ENCODE measurements at places on chromosomes 5 and 9.

DNA sequence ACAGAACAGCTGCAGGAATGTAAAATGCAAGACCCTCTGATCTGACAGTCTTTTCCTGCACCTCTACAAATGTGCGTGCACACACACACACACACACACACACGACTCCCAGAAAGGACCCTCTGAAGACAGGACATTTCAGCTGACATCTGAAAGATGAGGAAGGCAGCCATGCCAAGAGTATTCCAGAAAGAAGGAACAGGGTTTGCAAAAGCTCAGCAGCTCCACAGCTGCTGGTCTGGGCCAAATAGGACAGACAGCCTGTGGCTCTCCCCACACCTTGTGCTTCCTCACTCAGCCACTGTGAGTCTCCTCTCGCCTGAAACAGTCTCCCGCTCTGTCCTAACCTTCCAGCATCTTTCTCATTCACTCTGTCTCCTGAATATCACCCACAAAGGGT lies 189.0 kb downstream of the PALM2AKAP2 start:
- no peak for DNase-seq

DNA sequence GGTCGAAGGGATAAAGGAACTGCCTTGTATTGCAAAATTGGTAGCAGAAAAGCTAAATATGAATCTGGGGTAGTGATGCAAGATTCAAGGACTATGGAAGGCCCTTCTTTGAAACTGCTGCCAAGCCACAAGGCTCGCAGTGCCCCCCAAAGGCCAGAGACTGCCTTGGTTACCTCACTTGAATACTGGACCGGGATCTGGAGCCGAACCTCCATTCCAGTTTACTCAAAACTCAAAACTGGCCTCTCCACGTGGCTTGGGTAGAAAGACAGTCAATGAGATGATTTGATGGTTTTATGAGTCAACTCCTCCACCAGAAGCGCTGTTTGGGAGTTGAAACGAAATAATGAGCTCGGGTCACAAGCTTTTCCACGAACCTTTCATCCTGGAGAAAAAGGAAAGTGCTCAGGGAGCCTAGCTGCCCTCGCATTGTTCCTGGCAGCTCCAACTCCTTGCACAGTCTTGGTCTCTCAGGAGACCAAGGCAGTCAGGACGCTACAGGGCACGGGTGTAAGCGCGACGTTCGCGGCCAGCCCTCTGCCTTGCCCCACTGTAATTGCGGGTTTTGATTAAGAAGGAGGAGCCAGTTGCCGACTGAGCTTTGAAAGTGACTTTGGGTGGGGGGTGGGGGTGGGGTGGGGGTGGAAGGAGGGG lies 2.8 kb downstream of the ST8SIA4 start:
- DNase-seq = no peak

DNA sequence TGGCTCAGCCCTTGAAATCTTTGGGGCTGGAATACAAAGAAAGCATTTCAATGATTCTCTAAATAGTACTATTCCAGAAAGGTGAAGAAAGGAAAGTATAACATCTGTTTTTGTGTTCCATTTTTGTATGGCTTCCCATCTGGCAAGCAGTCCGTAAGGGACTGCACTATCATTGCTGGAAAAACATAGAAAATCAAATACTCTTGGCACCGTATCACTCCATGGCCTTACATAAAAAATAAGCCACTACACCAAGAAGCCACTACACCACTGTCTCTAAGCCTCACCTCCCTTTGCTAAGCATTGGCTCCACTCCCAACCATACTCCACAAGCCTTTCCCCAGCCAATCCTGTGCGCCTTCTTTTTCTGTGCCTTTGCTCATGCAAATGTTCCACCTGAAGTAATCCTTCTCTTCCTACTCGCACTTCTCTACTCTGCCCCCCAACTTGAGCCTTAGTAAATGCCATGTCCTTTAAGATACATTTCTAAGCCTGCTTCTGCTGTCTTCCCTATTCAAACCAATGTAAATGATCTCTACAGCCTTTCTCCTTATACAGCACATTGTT lies 454.6 kb upstream of the TUSC1 start:
- no peak for DNase-seq

DNA sequence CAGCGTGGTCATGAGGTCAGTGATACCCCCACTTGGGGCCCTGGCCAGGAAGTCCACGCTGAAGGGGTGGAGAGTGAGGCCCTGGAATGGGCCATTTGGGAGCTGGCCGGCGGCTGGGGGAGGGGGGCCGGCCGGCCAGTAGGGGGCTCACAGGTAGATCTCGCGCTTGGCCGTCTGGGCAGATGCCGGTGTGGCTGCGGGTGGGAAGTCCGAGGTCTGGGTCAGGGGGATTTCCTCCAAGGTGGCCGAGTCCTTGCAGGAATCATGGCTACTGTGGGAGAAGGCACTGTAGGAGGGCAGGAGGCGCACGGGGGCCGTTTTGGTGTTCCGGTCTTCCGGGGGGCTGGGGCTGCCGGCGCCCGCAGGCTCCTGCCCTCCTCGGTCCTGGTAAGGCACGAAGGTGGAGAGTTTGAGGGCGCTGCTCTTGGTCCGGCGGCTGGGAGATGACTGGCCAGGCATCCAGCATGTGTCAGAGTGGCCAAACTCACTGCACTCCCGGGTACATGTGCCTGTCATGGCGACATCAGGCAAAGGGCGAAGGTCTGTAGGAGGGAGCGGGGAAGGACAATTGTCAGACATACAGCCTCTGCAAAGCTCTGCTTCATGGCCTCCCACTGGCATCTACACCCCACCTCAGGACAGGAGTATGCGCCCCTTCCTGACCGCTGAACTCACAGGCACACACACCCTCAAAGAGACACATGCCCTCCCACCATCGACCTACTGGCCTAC lies 24.1 kb downstream of the PCDH1 start:
- DNase-seq = no peak

GRCh38 chr9:7976167-7976755 lies 176.7 kb upstream of the DMAC1 start:
- no peak for DNase-seq

GRCh38 chr9:106758911-106759310 lies 104.1 kb upstream of the ZNF462 start:
- DNase-seq = no peak

DNA sequence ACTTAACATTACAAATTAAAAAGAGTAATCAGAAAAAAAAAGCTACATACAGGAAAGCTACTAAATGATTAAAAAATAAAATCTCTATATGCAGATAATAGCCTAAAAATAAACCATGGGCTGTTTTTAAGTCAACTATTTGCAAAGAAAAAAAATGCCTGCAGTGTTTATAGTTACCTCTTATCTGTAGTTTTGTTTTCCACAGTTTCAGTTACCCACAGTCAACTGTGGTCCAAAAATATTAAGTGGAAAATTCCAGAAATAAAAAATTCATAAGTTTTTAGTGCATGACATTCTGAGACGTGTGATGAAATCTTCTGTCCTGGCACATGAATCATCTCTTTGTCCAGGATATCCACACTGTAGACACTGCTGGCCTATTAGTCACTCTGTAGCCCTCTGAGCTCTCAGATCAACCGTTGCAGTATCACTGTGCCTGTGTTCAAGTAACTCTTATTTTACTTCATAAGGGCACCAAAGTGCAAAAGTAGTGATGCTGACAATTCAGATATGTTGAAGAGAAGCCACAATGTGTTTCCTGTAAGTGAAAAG lies 59.2 kb downstream of the PRELID2 start:
- no peak for DNase-seq

DNA sequence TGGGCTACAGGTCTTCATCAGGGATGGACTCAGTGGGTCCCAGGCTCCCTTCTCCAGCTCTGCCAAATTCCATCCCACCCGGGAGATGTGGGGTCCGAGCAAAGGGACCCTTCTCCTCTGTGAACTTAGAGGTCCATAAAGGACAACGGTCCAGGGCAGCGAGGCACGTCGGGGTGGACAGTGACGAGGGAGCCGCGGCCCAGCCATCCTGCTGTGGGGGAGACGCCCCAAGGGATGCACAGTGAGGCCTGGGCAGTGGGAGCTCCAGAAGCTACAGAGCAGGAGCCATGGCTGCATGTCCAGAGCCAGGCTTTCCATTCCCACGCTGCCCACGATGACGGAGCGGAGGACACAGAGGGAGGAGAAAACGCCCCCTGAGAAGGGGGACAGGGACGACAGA lies 107.5 kb upstream of the PPP1R26 start:
- no peak for DNase-seq

GRCh38 chr9:77851882-77852595 lies 179.6 kb downstream of the GNAQ start:
- DNase-seq = no peak

DNA sequence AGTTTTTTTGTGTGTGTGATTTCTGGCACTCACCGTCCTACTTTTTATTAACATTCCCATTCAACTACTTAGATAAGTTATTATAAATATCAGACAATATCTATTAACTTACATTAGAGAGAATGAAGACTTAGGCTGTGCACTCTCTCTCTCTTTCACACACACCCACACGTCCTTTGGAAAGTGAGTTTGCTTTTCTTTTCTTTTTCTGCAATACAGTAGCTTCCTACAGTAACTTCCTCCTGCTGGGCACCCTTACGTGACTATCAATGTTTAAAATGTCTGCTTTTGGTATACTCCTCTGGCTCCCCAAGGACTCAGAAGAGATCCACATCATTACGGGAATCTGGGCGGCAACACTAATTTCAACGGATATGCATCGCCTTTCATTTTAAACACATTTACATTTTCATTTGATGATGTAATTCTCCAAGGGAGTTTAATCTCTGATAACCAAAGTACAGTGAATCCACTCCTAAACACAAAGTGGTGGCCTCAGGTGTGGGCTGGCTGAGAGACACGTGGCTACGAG lies 179.5 kb downstream of the MAPKAP1 start:
- no peak for DNase-seq

DNA sequence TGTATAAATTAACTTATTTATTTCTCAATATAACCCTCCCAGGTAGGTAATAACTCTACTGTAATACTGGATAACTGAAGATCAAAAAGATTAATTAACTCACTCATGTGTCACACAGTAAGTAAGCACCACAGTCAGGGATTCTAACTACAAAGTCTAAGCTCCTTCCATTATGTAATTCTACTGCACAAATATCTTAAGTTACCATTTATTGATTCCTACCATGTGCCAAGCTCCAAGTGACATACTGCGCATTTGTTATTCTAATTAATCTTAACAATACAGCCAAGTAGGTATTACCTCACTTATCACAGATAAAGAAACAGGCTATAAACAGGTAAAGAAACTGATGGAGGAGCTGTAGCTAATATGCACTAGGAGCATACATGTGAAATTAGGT lies 58.3 kb downstream of the RANBP6 start:
- DNase-seq = no peak

- DNase-seq = no peak
Observed at GRCh38 chr5:15377573-15378340, 122.2 kb upstream of the FBXL7 start.

DNA sequence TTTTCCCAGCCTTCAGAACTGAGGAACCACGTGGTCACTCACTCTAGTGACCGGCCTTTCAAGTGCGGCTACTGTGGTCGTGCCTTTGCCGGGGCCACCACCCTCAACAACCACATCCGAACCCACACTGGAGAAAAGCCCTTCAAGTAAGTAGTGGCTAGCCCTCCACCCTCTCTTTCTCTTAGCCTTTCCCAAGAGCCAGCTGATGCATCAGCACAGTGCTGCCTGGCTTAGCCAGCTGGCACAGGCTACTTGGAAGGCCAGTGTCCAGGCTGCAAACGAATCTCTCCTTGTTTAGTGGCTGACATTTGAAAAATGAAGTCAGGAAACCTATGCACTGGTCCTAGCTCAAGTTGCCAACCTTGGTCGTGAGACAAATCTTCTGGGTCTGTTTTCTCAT lies 91.1 kb downstream of the PRDM6 start:
- no peak for DNase-seq

DNA sequence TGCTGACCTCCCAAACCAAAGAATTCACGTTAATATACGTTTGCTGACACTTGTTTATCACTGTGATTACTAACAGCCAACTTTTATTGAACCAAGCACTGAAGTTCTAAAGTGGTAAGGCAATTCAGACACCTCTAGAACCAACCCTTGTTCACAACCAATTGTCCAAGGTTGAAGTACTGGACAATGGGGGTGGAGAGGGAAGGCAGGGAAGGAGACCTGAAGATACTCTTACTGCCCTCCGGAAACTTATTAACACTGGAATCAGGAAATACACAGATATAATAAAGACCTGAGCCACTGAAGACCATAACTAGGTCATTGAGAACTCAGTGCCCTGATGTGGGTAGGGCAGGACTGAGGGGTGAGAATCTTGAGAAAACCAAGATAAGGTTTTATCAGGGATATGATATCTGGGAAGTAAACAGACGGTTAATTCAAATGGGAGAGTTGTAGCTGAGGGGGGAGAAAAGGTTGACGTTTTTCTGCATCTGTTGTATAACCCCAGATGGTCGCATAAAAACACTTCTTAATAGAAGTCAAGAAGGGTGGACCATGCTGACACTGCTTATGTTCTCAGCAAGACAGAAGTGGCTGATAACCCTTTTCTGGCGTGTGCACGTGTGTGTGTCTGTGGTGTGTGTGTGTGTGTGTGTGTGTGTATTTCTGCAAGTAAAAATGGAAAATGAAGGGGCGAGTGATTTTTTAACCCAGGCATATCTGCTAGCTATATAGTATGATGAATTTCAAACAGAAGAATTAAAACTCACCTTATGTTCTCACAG lies 125.9 kb downstream of the LHFPL2 start:
- no peak for DNase-seq

DNA sequence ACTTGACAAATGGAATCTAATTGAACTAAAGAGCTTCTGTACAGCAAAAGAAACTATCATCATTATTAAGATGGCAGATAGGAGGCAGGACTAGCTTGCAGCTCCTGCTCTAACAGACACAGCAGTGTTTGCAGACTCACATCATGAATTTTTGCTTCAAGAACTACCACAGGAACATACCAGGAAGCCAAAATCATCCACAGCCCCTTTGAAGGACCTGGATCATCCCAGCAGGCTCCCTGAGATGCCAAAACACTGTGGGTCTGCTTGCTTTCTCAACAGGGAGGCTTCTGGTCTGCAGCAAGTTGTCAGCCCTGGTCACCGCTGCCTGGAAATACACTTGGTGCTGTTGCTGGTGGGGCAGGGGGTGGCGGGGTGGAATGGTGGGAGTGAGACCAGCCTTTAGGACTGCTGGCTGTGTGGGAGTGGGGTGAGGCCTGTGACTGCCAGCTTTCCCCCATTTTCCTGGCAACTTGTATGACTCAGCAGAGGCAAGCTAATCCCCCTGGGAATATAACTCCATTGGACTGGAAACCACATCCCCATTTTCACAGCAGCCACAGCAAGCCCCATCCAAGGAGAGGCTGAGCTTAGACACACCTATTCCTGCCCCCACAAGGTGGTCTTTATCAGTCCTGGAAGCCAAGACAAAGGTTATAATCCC lies 533.8 kb upstream of the CYLC2 start:
- no peak for DNase-seq

GRCh38 chr9:20507431-20507830 lies 114.9 kb downstream of the MLLT3 start:
- no peak for DNase-seq

- DNase-seq = no peak
Observed at GRCh38 chr5:25579111-25579510, 934.3 kb upstream of the CDH10 start.

GRCh38 chr9:96299823-96300222 lies 2.2 kb downstream of the HSD17B3 start:
- no peak for DNase-seq

GRCh38 chr9:96080364-96080763 lies 204.9 kb downstream of the ERCC6L2 start:
- DNase-seq = no peak
